ENCODE measurements at places on chromosomes 7 and 10.

DNA sequence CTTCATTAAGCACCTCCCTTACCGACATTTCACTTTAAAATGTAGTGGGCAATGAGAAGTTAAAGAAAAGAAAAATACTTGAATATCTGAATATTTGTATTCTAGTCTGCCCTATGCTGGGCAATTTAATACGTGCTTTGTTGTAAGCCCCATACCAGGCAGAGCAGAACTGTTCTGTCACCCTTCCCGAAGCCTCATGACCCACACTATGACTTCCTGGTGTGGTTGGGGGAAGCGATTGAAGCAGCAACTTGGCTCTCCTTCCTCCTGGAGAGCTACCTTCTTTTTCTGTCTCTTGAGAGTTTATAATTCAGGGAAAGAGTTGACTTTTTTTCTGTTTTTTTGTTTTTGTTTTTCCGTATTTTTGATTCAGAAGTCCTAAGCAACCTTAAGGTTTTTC, 243.7 kb downstream of the INHBA start:
- DNase-seq, result no peak

DNA sequence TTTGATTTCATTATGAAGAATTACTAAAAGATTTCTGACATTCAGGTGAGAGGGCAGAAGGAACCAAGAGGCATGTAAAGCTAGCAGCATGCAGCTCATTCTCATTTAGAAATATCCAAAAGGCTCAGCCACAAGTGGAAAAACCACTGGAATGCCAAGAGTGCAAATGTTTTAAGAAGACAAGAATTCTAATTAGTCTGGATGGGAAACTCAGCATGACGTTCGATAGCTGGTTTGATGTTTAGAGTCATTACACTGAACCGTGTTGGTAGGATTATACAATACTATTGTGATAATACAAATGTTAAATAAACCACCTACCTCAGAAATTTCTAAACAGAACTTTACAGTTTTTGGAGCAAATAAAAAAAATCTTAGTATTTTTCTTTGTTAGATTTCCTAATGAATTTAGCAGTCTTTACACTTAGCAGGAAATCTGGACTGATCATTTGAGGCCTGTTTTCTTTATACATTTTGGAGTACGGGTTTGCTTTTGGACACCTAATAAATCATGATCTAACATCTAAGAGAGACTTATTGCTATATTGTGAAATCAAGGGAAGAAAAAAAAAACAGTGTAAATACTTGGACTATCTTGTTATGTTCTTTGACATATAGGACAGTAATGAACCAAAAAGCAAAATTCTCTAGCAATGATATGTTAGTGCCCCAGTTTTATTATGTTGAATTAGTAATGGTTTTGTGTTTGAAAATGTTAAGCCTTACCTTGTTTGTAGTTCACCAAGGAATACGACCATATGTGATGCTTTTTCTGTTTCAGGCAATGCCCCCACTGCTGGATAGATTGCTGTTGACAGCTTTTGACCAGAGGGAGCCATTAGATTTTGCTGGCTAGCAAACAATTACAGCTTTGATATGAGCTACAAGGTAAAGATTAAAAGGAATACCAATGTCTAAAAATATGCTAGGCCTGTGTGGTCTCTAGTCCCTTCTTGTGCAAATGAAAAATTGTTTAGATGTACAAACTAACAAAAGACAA, 354.1 kb upstream of the SEMA3A start:
- peak; percentile 63 for DNase-seq

DNA sequence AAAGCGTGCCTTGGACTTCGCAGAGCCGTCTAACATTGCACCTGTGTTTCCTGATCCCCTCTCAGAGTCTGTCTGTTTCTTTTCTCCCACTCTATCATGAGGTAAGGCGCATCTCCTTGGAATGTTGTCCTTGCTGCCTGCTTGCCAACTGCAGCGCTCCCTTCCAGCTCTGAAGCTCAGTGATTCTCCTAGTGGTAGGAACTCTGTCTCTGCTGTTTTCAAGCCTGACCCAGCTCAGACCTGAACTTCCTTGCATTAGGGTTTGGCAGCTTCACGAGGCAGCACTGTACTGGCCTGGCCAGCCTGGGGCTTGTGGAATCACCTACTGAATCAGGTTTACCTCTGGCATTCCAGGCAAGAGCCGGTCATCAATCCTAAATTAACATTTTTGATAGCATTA, 123.9 kb downstream of the CREB5 start:
- peak; percentile 11 for DNase-seq

DNA sequence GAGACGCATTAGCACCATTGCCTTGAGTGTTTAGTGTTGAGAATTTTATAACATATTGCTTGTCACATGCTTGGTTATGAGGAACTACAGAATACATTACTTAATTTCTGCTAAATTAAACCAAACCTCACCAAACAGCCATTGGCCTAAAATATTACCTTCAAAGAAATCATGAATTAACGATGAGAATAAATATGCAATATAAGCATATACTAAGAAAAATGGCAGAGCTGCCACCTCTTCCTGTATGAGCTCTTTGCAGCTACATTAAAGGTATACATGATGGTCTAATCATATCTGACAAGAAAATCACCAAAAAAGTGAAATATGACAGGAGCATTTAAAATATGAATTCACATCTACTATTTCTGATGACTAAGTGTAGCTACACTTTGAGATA, 5.2 kb upstream of the RHEB start:
- no peak for DNase-seq

- no peak for DNase-seq
Observed at GRCh38 chr10:25384618-25385017, 209.8 kb downstream of the GPR158 start.

DNA sequence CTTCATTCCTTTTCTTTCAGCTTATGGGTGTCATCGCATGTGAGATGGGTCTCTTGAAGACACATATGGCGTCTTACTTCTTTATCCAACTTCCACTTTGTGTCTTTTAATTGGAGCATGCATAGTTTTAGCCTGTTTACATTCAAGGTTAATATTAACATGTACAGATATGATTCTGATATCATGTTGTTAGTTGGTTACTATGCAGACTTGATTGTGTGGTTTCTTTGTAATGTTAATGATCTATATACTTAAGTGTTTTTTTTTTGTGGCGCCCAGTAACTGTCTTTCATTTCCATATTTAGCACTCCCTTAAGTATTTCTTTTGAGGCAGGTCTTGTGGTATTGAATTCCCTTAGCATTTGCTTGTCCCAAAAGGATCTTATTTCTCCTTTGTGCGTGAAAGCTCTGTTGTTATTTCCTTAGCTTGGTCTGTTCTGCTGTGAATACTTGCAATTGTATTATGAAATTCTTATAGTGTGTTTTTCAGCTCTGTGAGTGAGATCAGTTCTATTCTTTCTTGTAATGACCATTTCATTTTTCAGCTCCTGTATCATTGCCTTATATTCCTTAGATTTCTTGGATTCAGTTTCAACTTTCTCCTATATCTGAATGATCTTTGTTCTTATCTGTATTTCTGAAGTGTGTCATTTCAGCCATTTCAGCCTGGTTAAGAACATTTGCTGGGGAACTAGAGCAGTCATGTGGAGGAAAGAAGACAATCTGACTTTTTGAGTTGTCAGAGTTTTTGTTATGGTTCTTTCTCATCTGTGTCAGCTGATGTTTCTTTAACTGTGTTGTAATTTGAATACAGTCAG, 88.4 kb downstream of the ABCA13 start:
- no peak for DNase-seq

DNA sequence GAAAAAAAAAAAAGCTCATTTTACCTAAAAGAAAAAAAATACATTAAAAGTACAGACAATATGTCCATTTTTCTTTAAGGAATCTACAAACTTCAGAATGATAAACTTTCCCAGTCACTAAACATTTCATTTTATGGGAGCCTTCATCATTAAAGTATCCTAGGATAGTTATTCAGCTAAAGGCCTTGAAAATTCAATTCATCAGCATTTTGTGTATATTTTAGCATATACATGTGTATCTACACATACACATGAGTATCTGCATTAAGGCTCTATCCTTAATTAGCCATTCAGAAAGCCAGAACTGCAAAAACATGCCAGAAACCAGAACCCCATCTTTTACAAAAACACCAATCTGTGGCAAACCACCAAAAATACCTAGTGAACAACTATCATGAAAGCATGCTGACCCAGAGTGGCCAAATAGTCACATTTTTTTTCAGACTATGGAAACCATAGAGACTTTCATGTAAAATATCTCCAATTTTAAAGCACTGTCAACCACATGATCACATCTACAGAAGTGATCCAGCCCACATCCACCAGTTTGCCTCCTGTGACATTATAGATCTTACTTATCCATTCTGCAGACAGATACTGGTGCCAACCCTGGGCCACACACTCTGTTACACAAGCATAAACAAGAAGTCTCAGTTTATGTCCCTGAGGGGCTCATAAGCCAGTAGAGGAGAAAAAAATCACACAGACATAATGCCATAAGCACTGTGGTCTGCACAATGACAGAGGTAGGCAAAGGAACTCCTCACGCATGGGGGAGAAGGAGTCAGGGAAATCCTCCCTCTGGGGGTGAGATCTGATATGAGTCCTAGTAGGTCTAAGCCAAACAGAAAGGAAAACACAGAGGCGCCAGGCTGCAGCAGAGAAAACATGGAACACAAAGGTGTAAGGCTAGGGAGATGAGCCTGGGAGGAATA, 79.2 kb downstream of the SRPK2 start:
- no peak for DNase-seq

DNA sequence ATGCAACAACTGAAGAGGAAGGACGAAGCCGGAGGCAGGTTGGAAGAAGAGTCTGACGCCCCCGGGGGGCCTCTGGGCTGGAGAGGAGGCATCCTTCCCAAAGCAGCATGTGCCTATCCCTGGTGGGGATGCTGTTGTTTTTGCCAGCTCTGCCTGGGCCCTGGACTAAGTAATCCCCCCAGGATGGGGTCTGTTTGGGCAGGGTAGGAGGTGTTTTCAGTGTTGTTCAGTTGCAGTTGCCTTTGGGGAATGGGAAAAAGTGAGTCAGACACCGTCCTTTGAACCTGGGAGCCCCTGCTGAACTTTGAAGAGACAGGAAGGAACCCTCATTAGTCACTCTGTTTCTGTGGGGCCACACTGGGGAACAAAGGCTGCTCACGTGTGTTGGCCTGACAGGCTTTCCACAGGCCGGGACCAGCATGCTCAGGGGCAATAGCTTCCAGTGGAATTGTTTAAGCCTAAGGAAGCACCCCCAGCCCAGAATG, 35.2 kb upstream of the GDF10 start:
- no peak for DNase-seq

GRCh38 chr10:95071107-95071660, 1.9 kb upstream of the CYP2C8 start:
- DNase-seq, result no peak

Measured in AG08395 (cell line).